ENCODE measurements at places on chromosomes 6 and 20. TPM values are rescaled to one million over a fixed set of nuclear protein-coding genes. Genes with fewer than 3 reads are reported as not detected.

The SLC17A5 gene
- 15.0 TPM for total RNA-seq

The SEL1L2 gene
- not detected for total RNA-seq

DNA sequence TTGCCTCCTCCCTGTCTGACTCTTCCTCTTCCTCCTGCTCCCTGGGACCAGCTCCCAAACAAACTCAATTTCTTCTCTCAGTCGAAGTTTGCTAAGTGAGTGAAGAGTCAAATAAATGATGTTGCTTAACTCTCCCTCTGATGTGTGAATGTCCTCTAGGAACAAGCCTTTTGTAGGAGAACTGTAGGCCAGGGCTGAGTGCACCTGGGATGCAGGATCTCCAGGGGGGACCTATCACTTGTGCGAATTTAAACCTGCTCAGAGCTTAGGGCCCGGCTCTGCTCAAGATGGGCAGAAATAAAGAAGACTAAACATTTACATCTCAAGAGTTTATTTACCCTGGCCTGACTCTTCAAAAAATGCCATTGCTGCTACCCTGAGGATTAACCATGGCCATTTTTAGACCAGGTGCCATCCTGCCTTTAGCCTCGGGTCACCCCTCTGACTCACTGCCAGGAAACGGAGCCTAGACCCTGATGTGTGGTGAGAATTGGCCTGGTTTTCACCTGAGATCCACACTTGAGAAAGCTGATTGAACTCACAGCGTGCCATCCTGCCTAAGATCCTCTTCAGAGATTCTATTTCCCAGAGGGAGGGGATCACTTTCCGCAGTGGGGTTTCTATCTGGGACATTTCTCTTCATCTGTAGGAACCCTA, 63.6 kb upstream of the CD93 start:
- H3K4me3 ChIP-seq = no peak overlapping the region
- H3K4me1 ChIP-seq = peaks cover 45% of the 10 kb centered on the region
- no peaks in the 10 kb centered on the region for H3K27me3 ChIP-seq

GRCh38 chr6:37309046-37309445, 44.7 kb upstream of the RNF8 start:
- peak overlapping the region; percentile 50 for H3K27ac ChIP-seq
- peaks cover 29% of the 10 kb centered on the region for H3K36me3 ChIP-seq
- no peak overlapping the region for H3K4me3 ChIP-seq
- no peak for DNase-seq

- no peak for DNase-seq
- H3K4me1 ChIP-seq = peaks cover 23% of the 10 kb centered on the region
- peak overlapping the region; percentile 84 for H3K4me3 ChIP-seq
- H3K27ac ChIP-seq = peak overlapping the region; percentile 59
- no peaks in the 10 kb centered on the region for H3K27me3 ChIP-seq
Measured at GRCh38 chr6:25278261-25278913, 787 bp upstream of the CARMIL1 start.

GRCh38 chr6:47595785-47596184, 102.6 kb upstream of the ADGRF4 start:
- no peak overlapping the region for H3K4me3 ChIP-seq
- no peaks in the 10 kb centered on the region for H3K4me1 ChIP-seq
- H3K27ac ChIP-seq = no peak overlapping the region
- no peaks in the 10 kb centered on the region for H3K27me3 ChIP-seq
- DNase-seq = no peak

DNA sequence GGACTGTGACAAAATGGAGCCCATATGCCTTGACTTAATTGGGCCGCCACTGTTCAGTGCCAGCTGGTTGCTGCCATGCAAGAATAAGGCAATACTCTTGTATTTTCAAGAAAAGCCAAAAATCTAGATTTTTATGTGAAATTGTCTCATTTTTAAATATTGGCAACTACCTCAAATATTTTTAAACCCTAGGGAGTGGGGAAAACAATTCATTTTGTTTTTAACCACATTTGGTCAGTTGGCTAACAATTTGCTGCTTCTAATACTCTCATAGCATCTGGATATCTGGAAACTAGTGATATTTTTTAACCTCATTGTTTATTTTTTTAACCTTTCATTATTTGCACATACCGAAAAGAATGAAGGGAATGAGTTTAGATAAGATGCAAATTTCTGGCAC, 91.0 kb downstream of the EYA2 start:
- no peaks in the 10 kb centered on the region for H3K36me3 ChIP-seq
- H3K4me1 ChIP-seq = peaks cover 28% of the 10 kb centered on the region
- H3K27me3 ChIP-seq = no peaks in the 10 kb centered on the region
- no peak for DNase-seq

All from esophagus muscularis mucosa (tissue), 4 donors.